ENCODE measurements at places on chromosomes 13 and 19.

GRCh38 chr19:58557221-58558065 lies 968 bp downstream of the UBE2M start:
- DNase-seq, result no peak

DNA sequence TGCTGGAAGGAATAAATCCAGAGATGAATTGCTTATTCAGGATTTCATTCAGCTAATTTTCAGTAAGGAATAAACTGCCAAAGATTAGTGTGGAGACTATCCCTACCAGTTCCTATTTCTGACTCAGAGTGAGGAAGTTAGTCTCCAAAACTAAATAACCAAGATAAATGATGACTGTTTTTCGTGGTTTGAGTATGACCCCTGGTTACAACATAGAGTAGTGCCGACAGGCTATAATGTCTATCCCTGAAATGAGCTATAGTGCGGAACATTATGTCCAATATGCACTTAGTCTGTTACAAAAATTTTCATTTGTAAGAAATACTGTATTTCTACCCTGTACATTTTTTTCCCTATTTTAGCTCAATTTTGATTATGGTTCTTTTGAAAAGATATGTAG lies 51.4 kb downstream of the NBEA start:
- no peak for DNase-seq

GRCh38 chr13:98461486-98462240 lies 115.2 kb downstream of the STK24 start:
- DNase-seq, result no peak

- no peak for DNase-seq
Measured at GRCh38 chr19:18587561-18587960, 1.0 kb upstream of the REX1BD start.

DNA sequence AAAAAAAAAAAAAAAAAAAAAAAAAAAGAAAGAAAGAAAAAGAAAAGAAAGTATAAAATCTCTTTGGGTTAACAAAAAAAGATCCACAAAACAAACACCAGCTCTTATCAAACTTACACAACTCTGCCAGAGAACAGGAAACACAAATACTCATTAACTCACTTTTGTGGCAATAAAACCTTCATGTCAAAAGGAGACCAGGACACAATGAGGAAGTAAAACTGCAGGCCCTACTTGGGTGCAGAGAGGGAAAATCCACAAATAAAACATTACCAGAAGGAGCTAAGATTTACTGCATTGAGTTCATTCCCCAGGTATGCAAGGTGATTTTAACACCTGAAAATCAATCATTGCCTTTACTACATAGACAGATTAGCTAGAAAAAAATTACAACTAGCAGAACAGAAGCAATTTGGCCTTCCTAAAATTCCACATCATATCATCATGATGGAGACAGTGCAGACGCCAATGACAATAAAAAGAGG lies 9.6 kb upstream of the CEACAM5 start:
- no peak for DNase-seq

GRCh38 chr19:39846678-39847486 lies 703 bp upstream of the FBL start:
- DNase-seq, result no peak

- peak; percentile 62 for DNase-seq
Measured at GRCh38 chr13:52127783-52128702, 830 bp downstream of the NEK5 start.

GRCh38 chr19:34844277-34844676 lies 71.3 kb upstream of the ZNF599 start:
- DNase-seq, result no peak

DNA sequence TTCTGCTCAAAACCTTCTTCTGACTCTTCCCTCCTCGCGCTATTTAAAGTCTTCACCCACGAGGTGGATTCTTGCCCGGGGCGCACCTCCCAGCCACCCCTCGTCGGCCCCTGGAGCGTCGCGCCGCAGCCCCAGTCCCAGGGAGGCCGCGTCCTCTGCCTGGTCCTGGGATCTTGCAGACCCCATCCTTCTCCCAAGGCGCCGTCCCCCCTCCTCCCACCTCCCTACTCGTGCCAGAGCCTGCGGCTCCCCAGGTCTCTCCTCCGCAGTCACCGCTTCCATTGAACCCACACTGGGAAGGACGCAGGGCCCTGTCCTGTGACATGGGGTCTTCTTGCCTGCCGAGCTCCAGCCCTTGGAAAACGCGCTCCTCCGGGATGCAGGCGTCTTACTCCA lies 486 bp downstream of the ZNF808 start:
- peak; percentile 5 for DNase-seq

GRCh38 chr19:36120984-36121358 lies 5.7 kb downstream of the TBCB start:
- no peak for DNase-seq

DNA sequence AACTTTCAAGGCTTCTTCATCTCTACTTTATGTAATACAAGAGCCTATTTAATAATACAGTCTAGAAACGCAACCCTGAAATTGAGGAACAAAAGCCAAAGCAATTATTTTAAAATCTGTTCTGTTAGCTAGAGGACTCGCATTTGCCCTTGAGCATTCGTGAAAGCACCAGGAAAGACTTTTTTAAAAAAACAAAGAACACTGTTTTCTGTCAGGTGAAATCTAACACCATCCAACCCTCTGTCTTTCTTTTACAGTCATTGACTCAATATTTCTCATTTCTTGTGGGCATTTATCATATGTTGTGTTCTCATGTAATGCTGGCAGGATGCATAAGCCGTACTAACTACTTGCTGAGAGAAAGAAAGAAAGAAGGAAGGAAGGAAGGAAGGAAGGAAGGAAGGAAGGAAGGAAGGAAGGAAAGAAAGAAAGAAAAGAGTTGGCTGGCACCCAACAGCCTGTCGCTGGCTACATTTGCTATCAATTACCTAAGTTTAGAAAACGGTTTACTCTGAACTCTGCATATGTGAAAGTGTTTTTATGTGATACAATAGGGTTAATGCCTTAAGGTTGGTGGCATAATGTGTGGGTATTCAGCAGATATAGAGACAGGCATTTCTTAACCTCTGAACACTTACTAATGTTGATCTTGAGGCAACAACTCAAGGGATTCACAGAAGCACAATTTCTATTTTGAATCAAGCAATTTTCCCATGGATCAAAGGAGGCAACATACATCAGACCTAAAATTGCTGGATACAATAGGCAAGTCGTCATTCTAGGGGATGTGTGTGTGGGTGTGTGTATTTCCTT lies 445.4 kb downstream of the DCT start:
- DNase-seq, result no peak

GRCh38 chr19:50273821-50274220 lies 55.4 kb downstream of the KCNC3 start:
- no peak for DNase-seq

GRCh38 chr13:75554981-75555380 lies 5.4 kb downstream of the UCHL3 start:
- DNase-seq, result no peak

DNA sequence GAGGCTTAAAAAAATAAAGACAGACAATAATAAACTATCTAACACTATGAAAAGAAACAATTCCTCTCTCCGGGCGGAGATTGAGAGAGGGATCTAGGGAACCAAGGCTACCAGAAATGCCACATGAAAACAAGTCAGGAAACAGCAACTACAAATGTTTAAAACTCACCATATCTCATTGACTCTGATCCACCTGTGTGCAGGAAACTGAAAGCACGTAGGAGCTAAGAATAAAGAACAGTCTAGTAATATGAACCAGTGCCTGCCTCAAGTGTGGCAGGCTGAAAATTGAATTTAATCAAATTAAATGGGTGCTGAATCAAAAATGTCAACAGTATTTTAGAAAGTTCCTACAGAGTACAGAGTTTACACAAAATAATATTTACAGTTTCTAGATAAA lies 1701.0 kb downstream of the SLITRK5 start:
- DNase-seq, result no peak

GRCh38 chr19:38850976-38851621 lies 1.3 kb upstream of the HNRNPL start:
- DNase-seq, result peak; percentile 46

- DNase-seq, result peak; percentile 13
Measured at GRCh38 chr19:50669302-50670101, 20.3 kb downstream of the C19orf81 start.

DNA sequence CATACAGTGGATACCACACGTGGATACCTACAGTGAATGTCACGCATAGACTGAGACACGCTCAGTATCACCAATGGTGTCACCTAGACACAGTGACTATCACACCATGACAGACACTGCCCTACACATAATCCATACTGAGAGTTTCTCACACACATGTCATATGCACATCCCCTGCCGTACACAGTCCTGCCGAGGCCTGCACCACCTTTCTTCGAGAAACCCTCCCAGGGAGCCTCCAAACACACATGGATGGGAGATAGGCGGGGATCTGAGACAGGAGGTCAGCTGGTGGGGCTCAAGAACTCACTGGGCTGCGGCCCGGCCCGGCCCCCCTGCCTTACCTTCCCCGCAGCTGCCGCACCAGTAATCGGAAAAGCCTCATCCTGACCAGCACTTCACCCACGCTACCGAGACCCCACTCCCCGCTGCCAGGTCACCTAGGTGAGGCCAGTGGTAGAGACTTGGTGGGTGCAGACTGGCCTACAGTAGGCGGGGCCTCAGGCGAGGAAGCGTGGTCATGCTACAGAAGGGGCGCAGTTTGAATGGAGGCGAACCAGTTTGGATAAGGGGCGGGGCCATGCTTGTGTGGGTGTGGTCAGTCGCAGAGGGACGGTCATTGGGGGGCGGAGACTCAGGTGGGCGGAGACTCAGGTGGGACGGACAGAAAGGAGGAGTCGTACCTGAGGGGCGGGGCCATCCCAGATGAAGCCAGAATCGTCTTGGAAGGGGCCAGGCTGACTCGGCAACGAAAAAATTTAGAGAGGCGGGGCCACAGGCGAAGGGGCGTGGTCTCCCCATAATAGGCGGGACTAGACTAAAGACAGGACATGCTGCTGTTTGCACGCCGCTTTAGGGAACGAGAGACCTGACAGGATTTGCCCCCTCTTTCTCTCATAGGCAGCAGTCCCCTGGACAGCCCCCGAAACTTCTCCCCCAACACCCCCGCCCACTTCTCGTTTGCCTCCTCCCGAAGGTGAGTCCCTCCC lies 2.1 kb downstream of the MAST1 start:
- no peak for DNase-seq

DNA sequence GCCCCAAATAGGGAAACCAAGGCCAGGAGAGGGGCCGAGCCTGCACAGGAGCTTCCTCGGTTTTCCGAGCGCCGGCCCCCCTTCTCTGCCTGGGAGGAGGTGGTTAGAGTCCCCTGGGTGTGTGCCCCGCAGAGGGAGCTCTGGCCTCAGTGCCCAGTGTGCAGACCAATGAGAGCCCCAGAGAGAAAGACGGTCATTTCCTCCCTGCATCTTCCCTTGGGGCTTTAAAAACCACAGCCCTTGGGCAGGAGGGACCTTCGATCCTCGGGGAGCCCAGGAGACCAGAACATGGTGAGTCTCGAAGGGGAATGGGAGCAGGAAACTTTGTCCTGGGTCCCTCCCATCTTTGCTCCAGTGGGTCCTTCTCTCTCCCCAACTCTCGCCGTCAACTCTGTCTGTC lies at the start of gene C5AR1:
C5AR1 (plus strand) TSS at position 254 of the 400 bp plus-strand sequence; CDS start at position 289, 35 bp downstream.
- DNase-seq, result no peak

- no peak for DNase-seq
Measured at GRCh38 chr19:4584670-4585460, 25.4 kb upstream of the SEMA6B start.

- DNase-seq, result no peak
Measured at GRCh38 chr13:52944697-52945096, 83.9 kb upstream of the OLFM4 start.

DNA sequence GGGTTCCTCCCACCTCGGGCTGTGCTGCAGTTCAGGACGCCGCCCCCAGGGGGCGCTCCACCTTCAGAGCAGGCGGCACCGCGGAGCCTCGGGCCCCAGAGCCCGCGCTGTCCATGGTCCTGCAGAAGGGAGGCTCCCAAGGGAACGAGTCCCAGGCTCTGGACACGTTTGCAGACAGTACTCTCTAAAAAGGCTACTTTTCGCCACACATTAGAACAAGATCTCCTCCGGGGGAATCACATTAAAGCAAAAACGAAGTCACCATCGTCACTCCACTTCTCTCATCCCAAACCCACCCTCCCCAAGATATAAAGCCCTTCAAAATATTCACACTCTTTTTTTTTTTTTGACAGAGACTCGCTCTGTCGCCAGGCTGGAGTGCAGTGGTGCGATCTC lies 4.6 kb upstream of the SIGLEC10 start:
- peak; percentile 79 for DNase-seq

Measured in activated CD4-positive, alpha-beta T cell treated with anti-CD3 and anti-CD28 coated beads for 4 hours (primary cell).